ENCODE measurements at places on chromosomes 16 and 17.
A peak's percentile ranks its signal among the peaks of the same experiment; 100 is the strongest.

- no peak for DNase-seq
Measured at GRCh38 chr17:29867643-29868181, 62.3 kb downstream of the SSH2 start.

DNA sequence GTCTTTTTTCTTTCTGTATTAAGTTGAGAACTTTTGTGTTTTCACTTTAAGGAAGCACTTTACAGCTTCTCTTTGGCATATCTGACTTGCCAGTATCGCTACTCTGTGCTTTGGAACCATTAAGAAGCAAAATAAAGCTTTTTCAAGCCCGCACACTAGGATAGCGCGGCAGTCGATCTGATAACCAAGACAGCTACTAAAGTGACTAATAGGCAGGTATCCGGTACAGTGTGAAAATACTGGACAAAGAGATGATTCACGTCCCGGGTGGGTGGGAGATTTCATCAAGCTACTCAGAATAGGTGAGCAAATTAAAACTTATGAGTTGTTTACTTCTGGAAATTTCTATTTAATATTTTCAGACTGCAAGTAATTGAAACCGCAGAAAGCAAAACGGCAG lies 53.8 kb downstream of the SHISA6 start:
- DNase-seq, result no peak

- no peak for DNase-seq
Measured at GRCh38 chr17:17670701-17671305, 10.5 kb upstream of the RAI1 start.

DNA sequence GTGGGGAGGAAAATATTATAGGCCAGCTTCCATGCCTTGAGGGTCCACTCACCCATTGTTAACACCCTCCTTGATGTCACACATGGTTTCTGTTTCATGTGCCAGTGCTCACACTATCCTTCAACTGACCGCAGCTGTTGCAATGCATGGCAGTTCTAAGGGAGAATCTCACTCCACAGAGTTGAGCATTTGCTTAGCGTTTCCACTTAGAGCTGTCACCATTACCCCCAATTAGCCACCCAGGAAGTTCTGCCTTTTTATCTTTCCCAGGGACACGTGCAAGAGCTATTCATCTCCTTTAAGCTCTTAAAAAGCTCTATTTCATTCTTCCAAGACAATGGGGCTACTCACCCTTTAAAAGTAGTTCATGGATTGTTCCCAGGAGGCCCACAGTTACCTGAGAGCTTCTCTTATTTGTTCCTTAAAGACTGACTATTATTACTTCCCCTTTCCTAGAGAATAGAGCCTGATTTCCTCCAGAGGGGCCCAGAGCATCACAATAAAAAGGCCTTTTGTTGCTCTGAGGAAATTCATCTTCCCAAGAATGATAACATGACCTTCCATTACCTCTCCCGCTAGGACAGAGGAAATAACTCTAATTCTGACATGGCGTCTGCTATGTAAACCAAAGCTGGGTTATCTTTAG lies 126.8 kb downstream of the CACNG3 start:
- no peak for DNase-seq

GRCh38 chr17:82065638-82066303 lies at the start of gene DUS1L:
DUS1L (minus strand) TSS chr17:82065804; CDS start chr17:82065059, 745 bp downstream.
- peak; percentile 60 for DNase-seq

- peak; percentile 57 for DNase-seq
Measured at GRCh38 chr17:18117982-18118975, 9.7 kb downstream of the MYO15A start.

- no peak for DNase-seq
Measured at GRCh38 chr17:30975042-30975820, 4.4 kb downstream of the RNF135 start.

DNA sequence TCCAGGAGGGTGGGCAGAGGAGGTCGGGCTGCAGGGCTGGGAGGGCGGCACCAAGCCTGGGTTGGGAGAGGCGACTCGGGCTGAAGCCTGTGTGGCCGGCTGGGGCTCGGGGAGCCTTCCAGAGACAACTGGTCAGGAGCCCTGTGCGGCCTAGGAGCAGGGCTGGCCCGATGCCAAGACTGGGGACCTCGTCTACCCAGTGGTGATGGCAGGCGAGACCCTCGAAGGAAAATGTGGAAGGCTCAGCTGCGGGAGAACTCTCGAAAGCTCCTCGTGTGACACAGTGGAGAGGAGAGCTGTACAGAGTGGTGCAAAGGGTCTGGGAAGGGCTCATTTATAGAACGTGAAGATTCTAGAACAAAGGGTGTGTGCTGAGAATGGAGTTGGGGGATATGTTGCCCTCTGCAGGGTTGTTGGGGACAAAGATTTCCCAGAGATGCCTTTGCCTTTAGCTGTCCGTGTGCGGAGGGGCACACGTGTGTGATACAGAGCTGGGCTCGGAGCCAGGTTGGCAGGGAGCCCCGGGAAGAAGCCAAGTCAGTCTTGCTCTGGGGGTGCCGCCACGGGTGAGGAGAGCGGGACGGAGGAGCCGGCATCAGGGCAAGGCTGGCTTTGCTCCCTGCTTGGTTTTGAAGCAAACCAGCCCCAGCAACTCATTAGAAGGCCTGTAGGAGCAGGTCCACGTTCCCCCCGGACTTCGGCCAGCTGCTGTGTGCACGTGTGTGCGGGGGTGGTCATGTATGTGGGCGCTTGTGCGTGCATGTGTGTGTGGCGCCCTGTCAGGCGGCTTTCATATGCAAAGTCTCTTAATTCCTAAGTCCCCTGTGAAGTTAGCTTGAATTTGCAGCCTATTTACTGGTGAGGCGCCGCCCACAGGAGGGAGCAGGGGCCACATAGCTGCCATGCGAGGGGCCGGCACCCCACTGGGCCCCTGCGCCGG lies 132.4 kb upstream of the CHMP6 start:
- DNase-seq, result peak; percentile 83

DNA sequence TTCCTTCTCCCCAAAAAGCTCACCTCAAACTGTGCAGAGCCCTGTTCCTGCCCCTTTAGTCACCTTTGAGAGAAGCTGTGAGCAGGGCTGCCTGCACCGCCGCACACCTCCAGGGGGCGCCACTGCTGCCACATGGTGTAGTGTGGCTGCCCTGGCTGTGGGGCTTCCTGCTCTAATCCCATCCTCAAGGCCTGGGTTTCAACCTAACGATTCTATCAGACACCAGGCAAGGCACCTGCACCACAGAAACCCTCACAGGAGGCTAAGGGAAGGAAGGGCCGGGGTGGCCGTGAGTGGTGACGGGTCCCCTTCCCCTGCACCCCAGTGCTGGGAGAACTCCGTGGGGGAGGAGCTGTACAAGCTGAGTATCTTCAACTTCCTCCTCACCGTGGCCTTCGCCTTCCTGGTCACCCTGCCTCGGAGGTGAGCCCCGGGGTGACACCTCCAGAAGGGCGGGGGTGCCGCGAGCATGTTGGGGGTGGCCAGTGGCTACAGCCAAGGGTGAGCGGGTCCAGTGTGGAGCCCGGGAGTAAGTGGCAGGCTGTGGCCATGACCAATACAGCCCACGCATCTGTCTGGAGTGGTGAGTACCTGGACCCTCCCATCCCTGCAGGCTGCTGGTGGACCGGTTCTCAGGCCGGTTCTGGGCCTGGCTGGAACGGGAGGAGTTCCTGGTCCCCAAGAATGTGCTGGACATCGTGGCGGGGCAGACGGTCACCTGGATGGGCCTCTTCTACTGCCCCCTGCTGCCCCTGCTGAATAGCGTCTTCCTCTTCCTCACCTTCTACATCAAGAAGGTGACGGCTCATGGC lies 7.0 kb downstream of the TMC8 start:
- no peak for DNase-seq

DNA sequence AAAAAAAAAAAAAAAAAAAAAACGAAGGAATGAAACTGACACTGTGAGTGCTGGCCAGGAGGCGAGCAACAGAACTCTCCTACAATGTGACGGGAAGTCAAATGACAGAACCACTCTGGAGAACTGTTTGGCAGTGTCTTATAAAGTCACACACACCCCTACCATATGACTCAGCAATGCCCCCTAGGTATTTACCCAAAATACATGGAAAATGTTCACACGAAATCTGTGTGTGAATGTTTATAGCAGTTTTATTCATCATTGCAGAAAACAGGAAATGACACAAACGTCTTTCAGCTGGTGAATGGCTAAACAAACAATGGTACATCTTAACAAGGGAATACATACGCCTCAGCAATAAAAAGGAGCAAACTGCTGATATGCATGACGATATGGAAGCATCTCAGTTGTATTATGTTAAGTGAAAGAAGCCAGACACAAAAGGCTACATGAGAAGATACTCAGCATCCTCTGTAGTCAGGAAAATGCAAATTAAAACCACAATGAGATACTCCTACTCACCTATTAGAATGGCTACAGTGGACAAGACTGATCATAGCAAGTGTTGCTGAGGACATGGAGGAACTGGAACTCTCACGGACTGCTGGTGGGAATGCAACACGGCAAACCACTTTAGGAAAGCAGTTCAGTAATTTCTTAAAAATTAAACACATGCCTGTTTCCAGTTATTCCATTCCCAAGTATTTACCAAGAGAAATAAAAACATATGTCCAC lies 74.7 kb downstream of the TBC1D16 start:
- DNase-seq, result peak; percentile 75

DNA sequence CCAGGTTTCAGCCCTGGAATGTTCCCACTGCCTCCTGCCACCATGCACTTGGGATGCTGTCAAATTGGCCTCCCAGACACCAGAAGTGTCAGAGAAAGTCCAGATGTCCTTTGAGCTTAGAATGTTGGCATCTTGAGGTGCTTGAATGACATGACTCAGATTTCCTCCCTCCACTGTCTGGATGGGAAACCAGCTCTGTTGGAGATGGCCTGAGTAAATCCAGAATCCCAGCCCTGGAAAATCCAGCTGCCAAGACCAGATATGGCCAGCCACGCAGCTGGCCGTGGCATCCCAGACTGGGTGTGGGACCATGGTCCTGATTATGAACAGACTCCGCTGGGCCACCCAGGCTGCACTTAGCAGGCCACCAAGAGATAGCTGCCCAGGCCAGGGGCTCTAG lies 57.0 kb upstream of the CLEC3A start:
- peak; percentile 21 for DNase-seq

DNA sequence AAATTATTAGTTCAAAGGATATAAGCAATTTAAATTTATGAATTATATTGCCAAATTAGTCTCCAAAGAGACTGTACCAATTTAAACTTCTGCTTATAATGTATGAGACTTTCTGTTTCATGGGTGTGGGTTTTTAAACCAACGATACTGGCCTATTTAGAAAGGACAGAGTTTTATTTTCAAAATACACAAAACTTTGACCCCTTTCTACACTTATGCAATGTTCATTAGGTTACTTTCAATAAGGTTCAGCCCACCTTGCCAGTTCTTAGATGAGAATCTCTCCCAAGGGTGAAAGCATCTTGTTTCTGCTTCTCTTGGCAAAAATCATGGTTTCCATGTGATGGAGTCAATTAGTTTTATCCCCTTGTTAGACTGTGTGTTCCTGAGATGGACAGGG lies 84.7 kb downstream of the MYO1D start:
- DNase-seq, result no peak

DNA sequence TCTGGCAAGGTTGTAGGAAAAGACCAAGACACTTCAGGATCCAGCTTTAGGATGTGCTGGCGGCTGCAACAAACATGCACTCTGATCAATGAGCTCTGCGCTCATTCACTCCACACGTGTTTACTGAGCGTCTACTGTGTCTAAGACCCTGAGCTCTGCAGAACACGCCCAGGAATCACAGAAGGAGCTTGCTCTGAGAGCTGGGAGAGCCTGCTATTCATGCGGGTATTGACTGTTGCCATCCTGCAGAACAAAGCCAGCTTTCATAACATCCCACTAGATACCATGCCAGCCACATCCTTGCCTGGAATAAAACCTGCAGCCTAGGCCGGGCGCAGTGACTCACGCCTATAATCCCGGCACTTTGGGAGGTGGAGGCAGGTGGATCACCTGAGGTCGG lies 44.1 kb downstream of the NXN start:
- no peak for DNase-seq

DNA sequence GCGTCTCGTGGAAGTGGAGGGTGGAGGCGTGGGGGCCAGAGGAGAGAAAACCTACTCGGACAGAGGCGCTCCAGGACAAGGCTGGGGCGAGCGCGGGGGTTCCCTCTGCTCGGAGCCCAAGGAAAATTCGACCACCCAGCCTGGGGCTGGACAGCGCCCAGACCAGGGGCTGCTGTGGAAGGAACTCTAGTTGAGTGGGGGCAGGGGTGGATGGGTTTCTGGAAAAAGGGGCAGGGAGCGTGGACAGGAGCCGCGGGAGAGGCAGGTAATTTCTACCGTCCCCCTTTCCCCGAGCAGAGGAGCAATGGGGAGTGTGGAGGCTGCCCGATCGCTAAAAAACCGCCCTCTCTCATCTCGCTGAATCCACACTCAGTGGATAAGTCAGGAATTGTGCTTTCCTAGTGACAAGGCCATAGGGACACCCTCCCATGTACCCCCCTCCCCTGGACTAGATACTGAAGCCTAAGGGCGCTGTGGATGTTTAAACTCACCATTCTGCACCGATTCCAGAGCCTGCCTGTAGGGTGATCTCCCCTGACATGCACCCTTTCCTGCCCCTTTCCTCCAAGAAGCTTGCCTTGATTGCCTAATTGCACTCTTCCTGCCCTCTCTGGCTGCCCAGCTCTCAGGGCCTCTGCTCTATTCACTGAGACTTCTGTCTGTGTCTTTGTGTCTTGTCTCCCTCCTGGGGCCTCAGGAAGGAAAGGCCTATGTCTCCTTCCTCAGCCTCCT lies 90.7 kb upstream of the TMEM97 start:
- DNase-seq, result no peak

DNA sequence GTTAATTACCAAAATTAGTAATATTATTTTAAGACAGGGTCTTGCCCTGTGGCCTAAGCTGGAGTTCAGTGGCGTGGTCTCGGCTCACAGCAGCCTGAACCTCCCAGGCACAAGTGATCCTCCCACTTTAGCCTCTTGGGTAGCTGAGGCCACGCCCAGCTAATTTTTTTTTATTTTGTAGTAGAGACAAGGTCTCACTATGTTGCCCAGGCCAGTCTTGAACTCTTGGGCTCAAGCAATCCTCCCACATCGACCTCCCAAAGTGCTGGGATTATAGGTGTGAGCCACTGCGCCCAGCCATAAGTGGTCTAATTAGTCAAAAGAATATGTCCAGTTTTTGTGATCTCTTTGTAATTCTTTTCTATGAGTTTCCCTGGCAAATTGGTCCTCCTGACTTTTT lies 12.0 kb upstream of the CFDP1 start:
- no peak for DNase-seq
